ENCODE measurements at places on chromosomes 5 and 9.

DNA sequence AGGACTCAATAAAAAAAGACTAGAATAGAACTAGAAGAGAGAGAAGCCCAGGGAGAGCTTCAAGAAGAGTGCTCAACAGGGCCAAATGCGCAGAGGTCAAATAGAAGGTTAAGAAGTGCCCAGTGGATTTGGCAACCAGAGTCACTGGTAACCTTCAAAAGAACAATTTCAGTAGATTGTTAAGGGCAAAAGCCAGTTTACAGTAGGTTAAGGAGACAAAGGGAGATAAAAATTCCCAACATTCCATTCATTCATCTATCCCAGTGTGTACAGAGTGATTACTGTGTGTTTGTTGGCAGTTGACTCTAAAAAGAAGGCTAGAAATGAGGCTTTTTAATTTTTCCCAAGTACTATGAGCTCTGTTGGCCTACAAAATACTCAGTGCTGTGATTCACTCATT is 69.4 kb downstream of the RIGI start:
- no peak for DNase-seq

GRCh38 chr9:32551276-32552051 is 663 bp upstream of the SMIM27 start:
- DNase-seq, result no peak

DNA sequence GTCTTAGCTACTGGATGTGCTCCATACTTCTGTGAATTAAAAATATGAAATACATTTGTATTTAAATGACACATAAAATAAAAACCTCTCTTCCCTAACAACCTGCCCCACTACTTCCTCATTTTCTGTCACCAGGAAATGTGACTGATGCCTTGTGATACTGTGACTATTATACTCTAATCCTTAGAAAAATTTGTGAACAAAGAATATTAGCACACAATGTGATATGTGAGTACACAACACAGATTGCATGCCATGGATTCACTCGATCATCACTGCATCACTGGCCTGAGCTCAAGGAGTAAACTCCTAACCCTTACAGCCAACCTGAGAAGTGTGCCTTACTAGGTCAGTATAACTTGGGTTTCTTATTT is 281.0 kb downstream of the EFNA5 start:
- DNase-seq, result no peak

DNA sequence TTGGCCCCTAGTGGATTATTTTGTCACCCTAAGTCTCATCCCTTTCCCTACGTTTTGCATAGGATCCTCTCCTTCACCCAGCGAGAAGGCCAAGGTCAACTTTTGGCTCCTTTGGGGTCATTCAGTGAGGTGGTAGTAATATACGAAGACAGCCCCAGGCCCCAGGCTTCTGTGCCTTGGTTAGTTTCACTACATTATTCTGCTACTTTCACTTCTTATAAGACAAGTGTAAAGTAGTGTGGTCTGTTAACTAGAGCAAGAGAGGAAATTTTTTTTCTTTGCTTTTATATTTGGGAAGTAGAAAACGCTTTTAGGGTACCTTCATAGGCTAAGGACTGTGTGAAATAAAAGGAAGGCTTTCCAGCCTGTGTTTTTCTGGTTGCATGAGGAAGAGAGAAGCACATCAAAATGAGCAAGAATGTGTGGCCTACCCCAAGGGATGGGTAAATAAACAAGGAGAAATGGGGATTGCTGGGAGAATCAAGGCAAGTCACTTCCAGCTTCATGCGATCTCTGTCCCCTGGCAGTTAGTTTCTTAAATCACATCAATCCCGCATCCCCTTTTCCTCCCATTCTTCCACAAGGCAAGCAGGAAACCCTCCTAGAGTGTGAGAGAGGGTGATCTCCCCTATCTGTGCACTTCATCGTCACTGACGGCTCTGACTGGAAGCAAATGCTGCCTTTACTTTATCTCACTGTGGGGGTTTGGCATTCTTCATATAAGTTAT is 677.0 kb upstream of the WWC1 start:
- no peak for DNase-seq

DNA sequence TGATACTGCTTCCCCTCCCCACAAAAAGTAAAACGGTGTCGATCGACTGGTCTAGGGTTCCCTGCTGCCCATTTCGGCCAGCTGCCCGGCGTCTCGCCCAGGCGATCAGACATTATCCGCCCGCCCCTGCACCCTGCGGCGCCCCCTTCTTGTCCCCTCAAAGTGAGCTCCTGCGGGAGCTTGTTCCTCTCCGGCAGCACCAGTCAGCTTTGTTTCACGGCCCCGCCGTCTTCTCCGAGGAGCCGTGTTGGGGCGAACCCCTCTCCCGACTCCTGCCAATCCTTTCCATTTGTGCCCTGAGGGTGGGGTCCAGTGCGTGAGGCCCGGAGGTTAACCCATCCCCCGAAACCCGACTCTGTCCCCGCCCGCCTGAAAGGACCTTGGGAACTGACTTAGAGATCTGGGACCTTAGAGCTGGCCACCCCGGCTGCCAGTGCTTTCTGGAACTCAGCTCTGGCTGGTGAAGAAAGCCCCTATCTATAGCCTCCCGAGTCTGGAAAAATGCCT is 518 bp downstream of the UBE2B start:
- DNase-seq, result peak; percentile 64

DNA sequence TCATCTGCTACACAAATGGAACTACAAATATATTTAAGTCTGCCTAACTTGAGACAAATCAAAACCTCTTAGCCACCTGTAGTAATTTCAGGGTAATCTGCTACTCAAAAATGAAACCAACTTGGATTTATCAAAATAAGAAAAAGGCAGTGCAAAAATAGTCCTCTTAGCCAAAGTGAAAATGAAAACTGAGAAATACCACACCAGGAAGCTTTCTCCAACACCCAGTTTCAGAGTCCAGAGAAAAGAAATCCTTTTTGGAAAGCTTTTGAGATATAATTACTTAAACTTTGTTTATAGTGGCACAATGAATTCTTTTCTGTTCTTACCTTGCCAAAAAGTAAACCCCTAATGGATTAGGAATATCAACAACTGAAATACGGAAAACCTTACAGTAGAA is 990.4 kb downstream of the EFNA5 start:
- no peak for DNase-seq

DNA sequence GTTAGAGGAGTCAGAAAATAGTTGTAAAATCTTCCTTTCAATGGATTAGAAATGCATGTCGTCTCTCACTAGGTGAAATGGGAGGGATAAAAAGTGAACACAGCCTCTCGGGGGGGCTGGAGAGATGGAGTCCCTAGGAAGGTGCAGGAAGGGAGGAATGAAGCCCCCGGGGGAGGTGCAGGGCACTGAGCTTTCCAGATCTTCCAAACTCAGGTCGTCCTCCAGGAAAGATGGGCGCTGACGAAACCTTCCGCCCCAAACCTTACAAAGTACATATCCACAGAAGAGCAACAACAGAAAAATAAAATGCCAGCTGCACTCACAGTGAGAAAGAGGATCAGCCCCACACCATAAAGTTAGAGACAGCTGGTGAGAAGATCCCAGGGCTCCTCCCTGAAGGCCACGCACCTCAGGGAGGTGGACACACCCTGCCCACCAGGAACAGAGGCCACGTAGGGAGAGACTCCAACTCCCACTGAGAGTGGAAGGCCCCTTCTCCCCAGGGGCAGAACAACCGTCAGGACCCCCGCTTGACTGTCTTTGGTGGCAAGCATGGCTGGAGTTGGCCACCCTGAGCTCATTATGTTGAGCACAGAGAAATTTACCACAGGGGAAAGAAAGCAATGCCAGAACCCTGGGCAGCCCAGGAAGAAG is 174.3 kb downstream of the AUH start:
- DNase-seq, result no peak

GRCh38 chr5:43370352-43370751 is 41.8 kb downstream of the CCL28 start:
- no peak for DNase-seq

DNA sequence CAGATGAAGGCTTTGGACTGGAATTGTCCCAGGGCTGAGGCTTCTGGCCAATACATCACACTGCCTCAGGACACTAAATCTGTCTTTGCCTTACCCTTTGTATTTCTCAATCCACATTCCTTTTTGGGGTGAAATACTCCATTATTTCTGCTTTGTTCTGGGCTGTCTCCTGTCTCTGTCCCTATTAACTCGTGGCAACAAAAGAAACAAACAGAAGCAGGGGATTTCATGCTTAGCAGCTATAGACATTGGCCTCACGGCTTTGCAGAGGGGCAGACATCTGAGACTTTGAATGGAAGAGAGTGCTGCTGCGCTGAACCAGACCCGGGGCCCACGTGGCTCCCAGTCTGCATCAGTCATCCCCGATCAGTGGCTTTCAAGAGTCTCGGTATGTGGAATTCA is 129.7 kb downstream of the ARL15 start:
- no peak for DNase-seq

DNA sequence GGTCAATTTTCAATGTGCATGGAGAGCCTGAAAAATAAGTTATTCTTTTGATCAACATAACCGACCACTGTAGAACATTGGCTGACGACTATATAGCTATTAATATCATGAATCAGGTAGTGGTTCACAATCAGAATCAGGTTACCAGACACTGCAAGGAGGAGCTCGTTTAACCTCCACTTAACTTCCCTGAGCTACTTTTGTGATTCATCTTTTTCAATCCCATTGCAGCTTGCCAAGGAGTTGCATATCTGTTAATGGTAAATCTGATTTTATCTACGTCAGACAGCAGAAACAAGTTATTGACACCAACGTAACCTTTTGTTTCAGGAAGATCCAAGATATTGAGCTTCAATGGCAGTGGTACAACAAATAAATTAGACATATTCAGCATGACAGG is 2263.8 kb upstream of the ACO1 start:
- DNase-seq, result no peak

DNA sequence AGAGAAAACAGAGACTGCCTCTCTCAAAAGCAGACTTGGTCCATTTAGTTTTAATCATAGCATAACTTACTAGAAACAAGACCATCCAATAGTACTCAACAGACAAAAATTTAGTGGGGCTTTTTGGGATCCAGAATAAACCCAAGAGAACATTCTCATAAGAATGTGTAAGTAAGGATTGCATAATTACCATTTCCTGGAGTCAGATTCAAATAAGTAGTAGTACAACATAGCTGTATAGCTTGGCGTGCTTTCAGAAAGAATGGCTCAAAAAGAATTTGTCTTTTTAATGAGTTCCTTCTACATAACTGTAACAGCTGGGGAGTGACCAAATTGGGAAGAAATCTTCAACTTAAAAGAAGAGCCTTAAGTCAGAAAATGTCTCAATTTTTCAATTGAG is 145.4 kb downstream of the DENND1A start:
- DNase-seq, result no peak
